ENCODE measurements at places on chromosomes 16 and 17.

- no peak overlapping the region for H3K4me3 ChIP-seq
- H3K4me1 ChIP-seq, result peaks cover 25% of the 10 kb centered on the region
- no peaks in the 10 kb centered on the region for H3K27me3 ChIP-seq
- H3K27ac ChIP-seq, result no peak overlapping the region
- DNase-seq, result no peak
Observed at GRCh38 chr17:64131606-64132270, 1.8 kb upstream of the ERN1 start.

- H3K27me3 ChIP-seq, result no peaks in the 10 kb centered on the region
- no peak overlapping the region for H3K4me3 ChIP-seq
- DNase-seq, result no peak
- no peak overlapping the region for H3K27ac ChIP-seq
- H3K4me1 ChIP-seq, result no peaks in the 10 kb centered on the region
- H3K36me3 ChIP-seq, result no peaks in the 10 kb centered on the region
Observed at GRCh38 chr16:26857371-26857770, 209.4 kb upstream of the C16orf82 start.

GRCh38 chr16:30892670-30893416 lies 1.0 kb downstream of the BCL7C start:
- peak overlapping the region; percentile 64 for H3K27ac ChIP-seq
- H3K4me1 ChIP-seq, result peaks cover 19% of the 10 kb centered on the region
- H3K36me3 ChIP-seq, result peaks cover 6% of the 10 kb centered on the region
- H3K4me3 ChIP-seq, result peak overlapping the region; percentile 79
- DNase-seq, result no peak
- no peaks in the 10 kb centered on the region for H3K27me3 ChIP-seq

DNA sequence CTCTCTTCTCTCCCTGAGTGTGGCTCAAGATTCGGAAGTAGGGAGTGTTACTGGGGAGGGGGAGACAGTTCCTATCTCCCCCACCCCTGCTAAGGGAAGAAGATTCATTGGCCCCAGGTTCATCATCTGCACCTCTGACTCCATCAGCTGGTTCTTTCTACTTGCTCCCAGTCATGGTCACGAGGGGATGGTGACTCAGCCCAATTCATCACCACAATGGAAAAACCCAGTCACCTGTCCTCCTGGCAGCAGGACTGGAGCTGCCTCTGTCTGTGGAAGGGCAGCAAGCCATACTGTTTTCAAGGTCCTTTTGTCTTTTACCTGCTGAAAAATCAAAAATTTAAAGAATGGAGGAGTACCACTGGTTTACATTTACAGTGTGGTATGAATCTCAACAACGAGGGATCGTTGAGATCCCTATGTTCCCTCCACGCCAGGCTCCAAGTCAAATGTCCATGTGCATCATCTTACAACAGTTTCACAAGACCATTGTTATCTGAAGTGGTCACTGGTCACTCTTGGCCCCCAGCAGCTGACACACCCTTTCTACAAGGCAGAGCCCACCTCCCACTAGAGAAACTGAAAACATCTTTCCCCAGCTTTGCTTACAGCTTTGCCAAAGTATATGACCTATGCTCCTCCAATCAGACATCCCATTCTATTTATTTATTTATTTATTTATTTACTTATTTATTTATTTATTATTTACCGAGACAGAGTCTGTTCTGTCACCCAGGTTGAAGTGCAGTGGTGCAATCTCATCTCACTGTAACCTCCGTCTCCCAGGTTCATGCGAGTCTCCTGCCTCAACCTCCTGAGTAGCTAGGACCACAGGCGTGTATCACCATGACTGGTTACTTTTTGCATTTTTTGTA lies 40.4 kb upstream of the NDRG4 start:
- H3K4me3 ChIP-seq, result no peak overlapping the region
- no peak overlapping the region for H3K27ac ChIP-seq
- H3K4me1 ChIP-seq, result no peaks in the 10 kb centered on the region
- no peak for DNase-seq

DNA sequence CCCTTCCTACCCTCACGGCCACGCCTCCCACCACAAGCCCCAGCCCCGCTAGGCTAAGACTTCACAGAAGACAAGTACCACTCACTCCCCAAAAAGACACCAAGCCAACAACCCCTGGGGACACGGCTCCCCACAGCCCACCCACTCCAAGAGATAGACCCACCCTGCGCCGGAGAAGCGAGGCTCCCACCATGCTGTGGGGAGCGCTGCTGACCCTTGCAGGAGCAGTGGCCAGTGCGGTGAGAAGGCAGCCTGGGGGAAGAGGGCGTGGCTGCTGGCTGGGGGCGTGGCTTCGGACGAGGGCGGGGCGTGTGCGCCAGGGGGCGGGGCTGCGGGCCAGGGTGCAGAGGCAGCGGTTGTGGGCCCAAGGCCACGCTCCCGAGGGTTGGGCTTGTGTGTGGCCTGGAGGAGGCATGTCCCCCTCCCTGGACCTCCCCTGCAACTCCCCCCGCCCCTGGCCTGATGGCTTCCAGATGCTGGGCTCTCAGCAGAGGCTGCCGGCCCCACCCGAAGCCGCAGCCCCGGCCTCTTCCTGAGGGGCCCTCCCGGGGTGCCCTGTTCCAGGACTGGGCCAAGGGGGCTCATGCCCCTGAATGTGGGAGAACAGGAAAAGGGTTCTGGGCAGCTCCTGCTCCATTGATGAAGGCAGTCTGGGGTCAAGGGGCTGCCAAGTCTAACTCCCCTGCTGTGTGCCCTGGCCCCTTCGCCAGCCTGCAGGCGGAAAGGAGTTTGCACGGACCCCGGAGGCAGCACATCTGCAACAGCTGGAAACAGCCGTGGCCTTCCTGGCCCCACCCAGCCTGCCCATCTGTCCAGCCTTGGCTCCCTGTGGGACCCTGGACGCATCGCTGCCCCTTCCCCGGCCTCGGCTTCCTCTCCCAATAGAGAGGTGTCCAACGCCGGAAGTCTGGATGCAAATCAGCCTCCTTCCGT lies 9.1 kb downstream of the TFAP4 start:
- peaks cover 12% of the 10 kb centered on the region for H3K36me3 ChIP-seq
- DNase-seq, result no peak
- H3K27ac ChIP-seq, result peak overlapping the region; percentile 4

DNA sequence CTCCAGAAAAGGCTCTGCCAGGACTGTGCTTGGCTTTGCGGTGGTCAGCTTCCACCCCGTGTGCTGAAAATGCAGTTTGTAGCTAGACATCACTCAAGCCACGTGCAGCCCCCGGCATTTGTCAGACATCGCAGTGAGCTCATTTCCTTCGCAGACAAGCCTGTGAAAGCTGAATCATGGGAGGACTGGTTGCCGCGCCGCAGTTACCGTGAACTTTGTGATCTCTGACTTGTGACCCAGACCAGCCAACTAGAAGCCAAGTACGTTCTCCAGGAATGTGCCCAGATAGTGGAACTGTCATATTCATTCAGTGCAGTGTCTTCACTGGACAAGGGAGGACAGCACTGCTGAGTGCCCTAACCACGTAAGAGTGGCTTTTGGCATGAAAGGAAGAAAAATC lies 58.1 kb downstream of the NDE1 start:
- no peaks in the 10 kb centered on the region for H3K4me1 ChIP-seq
- no peak overlapping the region for H3K4me3 ChIP-seq
- no peak overlapping the region for H3K27ac ChIP-seq

GRCh38 chr17:70345061-70345460 lies 175.7 kb downstream of the KCNJ2 start:
- no peaks in the 10 kb centered on the region for H3K4me1 ChIP-seq
- no peaks in the 10 kb centered on the region for H3K36me3 ChIP-seq
- H3K4me3 ChIP-seq, result no peak overlapping the region
- no peak overlapping the region for H3K27ac ChIP-seq
- no peaks in the 10 kb centered on the region for H3K27me3 ChIP-seq

- peak overlapping the region; percentile 59 for H3K27ac ChIP-seq
- no peak for DNase-seq
- H3K4me3 ChIP-seq, result no peak overlapping the region
- H3K4me1 ChIP-seq, result peaks cover 8% of the 10 kb centered on the region
- peaks cover 4% of the 10 kb centered on the region for H3K27me3 ChIP-seq
- H3K36me3 ChIP-seq, result no peaks in the 10 kb centered on the region
Observed at GRCh38 chr17:50210240-50211225, 9.1 kb upstream of the COL1A1 start.

Measured in CD8-positive, alpha-beta memory T cell (primary cell).